ENCODE measurements at places on chromosomes 6 and 20. TPM values are rescaled to one million over a fixed set of nuclear protein-coding genes. Genes with fewer than 3 reads are reported as not detected.

Gene LY6G6F
- not detected for polyA plus RNA-seq

Gene POPDC3
- 80.0 TPM for polyA plus RNA-seq

Gene LY6G6C
- not detected for polyA plus RNA-seq

Gene ZDHHC14
- 6.9 TPM for polyA plus RNA-seq

Gene RGS17
- polyA plus RNA-seq, result 0.34 TPM

Gene HMGCLL1
- polyA plus RNA-seq, result 13.6 TPM
